ENCODE measurements at places on chromosomes 2 and 18.
A peak's percentile ranks its signal among the peaks of the same experiment; 100 is the strongest.

DNA sequence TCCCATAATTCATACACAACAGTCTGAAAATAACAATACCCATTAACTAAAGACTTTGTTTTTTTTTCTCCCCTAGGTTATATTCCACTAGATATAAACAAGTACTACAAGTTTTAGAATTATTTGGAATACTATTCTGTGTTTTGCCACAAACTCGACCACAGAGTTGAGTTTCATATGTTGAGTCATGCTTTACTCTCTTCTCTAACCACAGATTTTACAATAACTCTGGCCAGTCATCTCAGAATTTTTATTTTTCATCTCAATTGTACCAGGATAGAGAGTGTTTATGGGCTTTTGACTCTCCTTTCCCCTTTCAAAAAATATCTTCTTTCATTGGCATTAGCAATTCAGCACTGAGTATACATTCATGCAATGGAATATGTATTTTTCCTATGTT lies 348.7 kb upstream of the GALNT5 start:
- peak; percentile 67 for DNase-seq

DNA sequence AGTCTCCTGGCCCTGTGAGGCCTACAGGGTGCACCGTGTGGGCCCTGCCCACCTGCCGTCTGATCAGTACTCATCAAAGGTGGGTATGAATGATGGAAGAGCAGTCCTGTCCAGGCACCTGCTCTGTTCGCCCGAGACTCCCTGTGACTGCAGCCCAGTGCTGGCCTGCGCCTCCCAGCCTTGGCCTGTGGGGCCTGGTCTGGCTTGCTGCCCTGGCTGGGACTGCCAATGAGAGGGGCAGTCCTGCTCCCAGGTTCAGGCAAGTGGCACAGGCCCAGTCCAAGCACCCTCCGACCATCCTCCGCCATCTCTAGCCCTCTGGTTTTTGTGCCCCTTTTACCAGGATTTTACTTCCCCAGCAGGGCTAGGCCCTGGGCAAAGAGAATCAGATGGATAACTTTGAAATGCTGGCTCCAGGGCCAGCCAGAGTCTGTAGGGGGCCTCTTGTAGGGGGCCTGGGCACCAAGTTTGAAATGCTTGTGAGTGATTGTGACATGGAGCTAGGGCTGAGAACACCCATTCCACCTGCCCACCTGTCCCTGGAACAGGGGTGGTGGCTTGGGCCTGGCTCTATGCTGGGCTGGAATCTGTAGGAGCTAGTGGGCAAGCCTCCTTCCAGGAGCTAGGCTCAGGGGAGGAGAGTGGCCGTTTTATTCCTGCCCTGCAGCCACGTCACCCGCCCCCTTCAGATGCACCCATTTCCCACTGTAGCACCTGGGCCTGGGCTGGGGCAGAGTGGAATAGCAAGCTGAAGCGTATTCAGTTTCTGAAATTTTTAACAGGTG lies 8.7 kb upstream of the HS6ST1 start:
- DNase-seq, result no peak

GRCh38 chr2:26752656-26753055 lies 11.4 kb upstream of the SLC35F6 start:
- DNase-seq, result no peak

DNA sequence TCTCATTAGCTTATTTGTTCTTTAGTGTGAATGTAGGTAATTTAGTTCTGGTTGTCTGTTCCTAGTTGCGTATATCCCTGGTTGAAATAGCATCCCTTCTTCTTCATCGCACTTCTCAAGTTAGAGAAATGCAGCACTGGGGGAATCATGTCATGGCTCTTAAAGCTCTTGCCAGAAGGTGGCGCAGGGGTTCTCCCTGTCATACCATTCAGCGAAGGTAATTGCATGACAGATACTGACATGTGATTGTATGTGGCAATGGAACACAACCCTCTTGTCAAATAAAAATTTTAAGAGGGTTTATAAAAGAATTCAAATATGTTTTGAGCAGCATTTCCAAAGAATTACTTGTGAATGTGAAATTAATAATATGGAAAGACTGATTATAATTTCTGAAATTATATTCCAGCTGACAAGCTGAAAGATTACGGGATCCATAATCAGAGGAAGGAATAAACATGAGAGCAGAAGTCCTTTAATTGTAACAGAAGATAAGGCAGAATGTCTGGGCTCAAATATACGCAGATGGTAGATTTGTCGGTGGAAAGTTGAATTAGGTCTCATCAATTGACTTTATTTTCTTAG lies 411.7 kb downstream of the DSEL start:
- peak; percentile 65 for DNase-seq

DNA sequence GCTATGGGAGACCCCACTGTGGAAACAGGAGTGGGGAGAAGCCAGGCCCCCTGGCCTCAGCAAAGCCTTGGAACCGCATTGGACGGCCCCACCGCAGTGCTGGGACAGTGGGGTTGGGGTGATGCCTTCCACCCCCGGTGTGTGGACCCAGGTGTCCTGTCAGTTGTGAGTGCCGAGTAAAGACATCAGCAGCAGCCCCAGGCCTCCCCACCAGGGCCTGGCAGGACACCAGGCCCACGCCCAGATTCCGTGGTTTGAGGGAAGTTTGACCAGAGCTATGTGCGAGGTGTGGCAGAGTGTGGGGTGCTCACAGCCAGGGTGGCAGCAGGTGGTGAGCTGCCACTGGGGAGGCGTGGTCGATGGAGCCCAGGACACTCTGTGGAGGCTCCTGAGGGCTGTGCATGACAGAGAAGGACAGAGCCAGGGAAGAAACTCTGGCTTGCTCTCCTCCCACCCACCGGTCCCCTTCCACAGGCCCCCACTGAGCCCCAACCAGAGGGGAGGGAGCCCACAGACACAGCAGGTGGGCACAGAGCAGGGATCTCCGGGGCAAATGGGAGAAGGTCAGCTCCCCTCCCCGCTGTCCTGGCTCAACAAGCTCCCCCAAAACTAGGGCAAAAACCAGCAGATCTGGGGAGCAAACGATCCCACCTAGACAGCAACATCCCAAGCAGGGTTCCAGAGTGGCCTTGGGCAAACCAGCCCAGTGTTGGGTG lies 69.1 kb downstream of the TWIST2 start:
- peak; percentile 47 for DNase-seq

- peak; percentile 87 for DNase-seq
These were observed 37.4 kb downstream of the TMEM87B start for GRCh38 chr2:112092286-112093041.

DNA sequence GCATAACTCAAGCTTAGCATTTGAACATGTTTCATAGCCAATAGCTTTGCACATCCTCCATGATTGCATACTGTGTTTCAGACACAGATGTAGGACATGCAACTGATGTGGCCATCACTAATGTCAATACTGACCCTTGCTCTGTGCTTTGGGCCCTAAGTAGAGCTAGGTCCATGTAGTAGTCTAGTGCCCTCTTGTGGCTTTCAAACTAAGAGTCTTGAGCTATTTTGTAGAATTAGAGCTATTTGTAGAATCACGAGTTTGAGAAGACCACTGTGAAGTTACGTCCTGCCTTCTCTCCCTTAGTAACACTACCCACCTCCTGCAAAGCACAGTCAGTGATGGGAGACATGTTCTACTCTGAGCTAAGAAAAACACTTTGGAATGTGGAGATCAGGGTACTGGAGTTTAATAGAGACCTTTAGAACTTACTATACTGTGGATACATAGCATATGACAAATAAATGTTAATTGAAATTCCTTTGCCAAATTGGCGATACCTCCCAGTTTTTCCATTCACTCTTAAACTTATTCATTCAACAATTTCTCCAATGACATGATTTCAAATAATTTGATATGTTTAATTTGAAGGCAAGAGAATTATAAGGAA lies 306.5 kb upstream of the TNP1 start:
- DNase-seq, result peak; percentile 71

DNA sequence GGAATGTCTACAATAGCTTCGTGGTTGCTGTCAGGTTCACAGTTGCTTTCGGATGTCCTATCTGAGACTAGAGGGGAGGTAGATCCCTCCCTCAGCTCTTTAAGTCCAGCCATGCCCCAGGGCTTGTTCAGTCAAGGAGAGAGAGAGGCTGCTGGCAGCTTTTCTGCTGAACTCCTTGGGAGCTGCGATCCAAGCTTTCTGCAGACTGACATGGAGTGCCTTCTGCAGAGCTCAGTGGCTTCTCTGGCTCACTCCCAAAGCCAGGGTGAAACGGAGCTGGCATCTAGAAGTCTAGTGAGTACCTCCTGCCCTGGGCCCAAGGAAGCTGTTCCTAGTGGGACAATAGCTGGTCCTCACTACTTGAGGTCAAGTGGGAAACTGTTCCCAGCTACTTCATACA lies 62.5 kb downstream of the TMEM17 start:
- DNase-seq, result no peak

GRCh38 chr2:61179701-61180639 lies 18.0 kb downstream of the C2orf74 start:
- DNase-seq, result peak; percentile 45

GRCh38 chr2:217555081-217555876 lies 447.5 kb downstream of the TNS1 start:
- DNase-seq, result no peak

- DNase-seq, result no peak
These were observed 74.4 kb downstream of the PLCL1 start for GRCh38 chr2:197878792-197879191.

- no peak for DNase-seq
These were observed 904.8 kb upstream of the CHAC2 start for GRCh38 chr2:52862801-52863200.

DNA sequence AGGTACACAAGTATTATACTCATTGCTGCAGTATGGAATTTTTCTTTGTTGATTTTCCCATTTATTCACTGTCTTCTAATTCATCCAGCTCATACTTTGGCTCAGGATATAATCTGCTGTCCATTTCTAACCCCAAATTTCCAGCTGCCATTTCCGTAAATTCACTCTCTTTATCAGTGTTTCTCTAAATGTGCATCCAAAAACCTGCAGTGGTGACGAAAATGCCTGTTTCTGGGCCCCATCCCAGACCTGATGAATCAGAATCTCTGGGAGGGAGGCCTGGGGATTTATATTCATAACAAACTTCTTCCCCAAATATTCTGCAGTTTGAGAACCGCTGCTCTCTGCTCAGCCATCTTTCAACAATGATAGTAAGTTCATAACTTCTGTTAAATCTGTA lies 86.6 kb downstream of the VWC2L start:
- DNase-seq, result no peak

DNA sequence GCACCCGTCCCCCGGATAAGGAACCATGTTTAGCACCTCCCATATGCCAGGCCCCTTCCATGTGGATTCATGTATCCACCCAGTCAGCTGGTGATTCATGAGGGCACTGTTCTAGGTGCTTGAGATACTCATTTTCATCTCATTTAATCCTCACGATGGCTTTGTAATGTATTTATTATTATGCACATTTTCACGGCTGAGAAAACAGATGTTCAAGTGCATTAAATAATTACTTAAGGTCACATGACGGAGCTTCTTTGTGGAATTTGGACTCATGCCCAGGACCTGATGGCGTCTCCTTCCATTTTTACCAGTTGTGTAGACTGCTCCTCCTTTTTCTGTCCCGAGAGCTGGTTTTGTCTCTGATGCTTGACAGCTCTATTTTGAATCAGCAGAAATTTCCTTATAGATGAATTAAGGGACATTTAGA lies 72.2 kb upstream of the RBM44 start:
- peak; percentile 78 for DNase-seq

DNA sequence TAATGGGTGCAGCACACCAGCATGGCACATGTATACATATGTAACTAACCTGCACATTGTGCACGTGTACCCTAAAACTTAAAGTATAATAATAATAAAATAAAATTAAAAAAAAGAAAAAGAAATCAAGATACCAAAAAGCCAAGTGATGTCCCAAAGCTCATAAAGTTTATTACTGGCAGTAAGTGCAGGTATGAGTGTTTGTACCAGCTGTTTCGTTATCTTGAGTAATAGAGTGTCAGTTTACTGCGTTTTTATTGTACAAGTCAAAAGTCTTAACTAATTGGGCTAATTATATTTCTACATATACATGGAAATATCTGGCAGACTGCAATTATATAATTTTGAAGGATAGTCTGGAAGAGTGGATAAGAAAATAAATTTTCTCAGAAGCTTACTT lies 41.8 kb downstream of the MFSD6 start:
- DNase-seq, result no peak

GRCh38 chr2:97919858-97920257 lies 75.9 kb downstream of the TMEM131 start:
- no peak for DNase-seq

- DNase-seq, result no peak
These were observed 70.4 kb upstream of the HDAC4 start for GRCh38 chr2:239471011-239471792.

DNA sequence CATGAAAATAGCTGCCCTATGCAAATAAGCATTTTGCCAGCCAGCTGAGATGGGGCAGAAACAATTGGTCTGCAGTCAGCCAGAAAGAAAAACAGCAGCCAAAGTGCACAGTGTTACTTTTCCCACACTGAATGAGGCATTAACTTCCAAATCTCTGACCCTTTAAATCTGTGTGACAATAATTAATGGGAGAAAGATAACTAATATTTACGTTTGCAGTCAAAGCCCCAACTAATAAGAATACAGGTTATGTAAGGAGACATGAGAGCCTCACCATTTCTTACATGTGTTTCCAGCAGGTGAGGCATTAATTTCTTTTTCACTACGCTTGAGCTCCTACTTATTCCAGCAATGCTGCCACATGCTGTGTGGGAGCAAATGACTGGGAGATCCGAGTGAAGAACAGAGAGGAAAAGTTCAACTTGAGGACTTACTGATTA lies 339.0 kb downstream of the SATB2 start:
- DNase-seq, result peak; percentile 23

DNA sequence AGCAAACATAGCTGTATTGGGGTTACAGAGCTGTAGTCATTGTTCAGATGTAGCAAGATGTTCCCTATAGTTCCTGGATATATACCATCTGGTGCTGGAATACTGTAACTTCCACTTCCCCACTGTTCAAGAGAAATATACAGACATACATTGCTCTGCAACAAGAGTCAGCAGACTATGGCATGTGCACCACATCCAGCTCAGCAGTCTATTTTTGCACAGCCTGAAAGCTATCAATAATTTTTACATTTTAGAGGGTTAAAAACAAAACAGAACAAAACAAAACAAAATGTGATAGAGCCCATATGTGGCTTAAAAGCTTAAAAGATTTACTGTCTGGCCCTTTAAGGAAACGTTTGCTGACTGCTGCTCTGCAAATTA lies 31.8 kb upstream of the VIT start:
- no peak for DNase-seq

GRCh38 chr18:55147791-55148190 lies 188.5 kb upstream of the CCDC68 start:
- DNase-seq, result no peak

DNA sequence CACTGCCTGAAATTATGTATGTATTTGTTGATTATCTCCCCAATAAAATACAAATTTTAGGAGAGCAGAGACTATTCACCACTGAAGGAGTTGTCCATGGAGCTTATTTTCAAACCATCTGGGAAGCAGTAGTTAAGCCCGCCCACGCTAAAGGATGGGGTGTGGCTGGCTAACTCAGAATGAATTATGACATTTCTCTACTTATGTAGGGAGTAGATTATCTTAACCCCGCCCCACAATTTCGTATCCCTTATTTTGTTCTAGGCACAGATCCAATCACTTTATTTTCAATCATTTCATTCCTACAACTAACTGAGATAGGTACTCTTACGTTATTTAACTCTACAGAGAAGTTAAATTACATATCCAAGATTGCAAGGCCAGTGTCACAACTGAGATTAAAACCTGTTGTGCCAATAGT lies 1.4 kb upstream of the LAPTM4A start:
- DNase-seq, result peak; percentile 81

Data from kidney tubule cell (primary cell).